Hippocampal formation (tissue), 2 donors: ENCODE measurements at places on chromosomes 13 and 19.

DNA sequence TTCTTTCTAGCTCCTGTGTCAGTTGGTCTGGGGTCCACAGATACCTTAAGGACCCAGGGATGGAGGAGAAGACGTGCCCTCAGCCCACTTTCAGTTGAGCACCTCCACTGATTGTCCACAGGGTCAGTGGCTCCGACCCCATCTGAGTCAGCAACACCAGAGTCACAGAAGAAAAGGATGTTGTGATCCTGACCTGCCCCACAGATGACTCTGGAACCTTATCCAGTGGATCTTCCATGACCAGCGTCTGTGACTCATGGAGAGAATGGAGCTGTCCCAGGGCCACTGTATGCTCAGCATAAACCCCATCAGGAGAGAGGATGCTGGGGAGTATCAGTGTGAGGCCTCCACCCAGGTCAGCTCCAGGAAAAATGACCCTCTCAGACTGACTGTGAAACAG, 22.0 kb downstream of the CEACAM4 start:
- DNase-seq: no peak

DNA sequence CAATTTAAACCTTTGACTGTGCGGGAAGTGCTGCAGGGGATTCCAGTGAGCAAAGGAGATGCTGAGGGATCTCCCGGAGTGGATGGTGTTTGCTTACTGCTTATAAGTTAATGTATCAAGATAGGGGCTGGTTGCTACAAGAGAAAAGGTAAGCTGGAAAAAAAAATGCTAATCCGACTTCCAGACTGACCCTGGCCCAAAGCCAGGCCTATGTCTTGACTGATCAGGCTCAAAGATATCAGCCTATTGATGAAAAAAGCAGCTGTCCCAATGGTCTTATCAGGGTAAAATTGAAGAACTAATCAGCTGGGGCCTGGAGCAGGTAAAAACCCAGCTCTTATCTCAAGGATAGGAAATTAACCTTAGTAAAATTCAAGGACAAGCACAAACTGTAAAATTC, 10.9 kb upstream of the ZNF90 start:
- DNase-seq: no peak

GRCh38 chr19:31278555-31279435, 70.4 kb downstream of the TSHZ3 start:
- DNase-seq: no peak

GRCh38 chr19:13090511-13091231, 12.0 kb downstream of the LYL1 start:
- DNase-seq: no peak

GRCh38 chr13:28983641-28984040, 163.5 kb downstream of the MTUS2 start:
- no peak for DNase-seq

- DNase-seq: no peak
These were observed 1872.3 kb upstream of the PCDH20 start for GRCh38 chr13:63287926-63288325.

DNA sequence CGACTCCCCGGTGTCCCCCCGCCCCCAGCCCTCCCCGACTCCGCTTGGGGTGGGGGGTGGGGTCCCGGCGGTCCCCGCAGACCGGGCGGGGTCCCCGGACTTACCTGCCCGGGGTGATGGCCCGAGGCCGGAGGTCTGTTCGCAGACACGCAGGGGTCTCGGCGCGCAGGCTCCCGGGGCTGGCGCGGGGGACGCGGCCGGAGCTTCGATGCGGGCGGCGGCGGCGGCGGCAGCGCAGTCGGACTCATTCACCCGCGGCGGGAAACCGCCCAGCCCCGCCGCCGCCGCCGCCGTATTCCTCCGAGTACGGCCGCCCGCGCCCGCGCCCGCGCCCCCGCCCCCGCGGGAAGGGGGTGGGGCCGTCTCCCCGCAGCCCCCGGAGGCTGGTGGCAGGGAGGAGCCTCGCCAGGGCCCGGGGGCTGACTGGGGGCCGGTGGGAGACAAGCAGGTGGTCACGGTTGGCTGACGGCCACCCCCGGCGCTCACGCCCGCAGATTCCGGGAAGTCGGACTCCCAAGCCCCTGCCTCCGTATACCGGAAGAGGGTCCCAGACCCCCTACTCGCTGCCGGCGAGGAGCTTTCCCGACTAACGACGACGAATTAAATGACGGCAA, at the start of gene C2CD4C:
Gene C2CD4C, minus strand, starts transcription at position 246 of the 614 bp plus-strand sequence. CDS start 786 bp downstream, outside the sequence.
- DNase-seq: no peak

GRCh38 chr19:13506471-13506820, at the start of gene CACNA1A:
TSS of gene CACNA1A (minus strand) at chr19:13506479. CDS start at chr19:13506224, 255 bp downstream.
- no peak for DNase-seq

- no peak for DNase-seq
These were observed 530 bp downstream of the MAU2 start for GRCh38 chr19:19321141-19321577.
